ENCODE measurements at places on chromosomes 6 and 20.
A peak's percentile ranks its signal among the peaks of the same experiment; 100 is the strongest.

- peak; percentile 50 for DNase-seq
Observed at GRCh38 chr20:38222231-38222922, 38.2 kb downstream of the KIAA1755 start.

GRCh38 chr6:139364302-139364981 lies 10.0 kb downstream of the CITED2 start:
- DNase-seq = no peak

DNA sequence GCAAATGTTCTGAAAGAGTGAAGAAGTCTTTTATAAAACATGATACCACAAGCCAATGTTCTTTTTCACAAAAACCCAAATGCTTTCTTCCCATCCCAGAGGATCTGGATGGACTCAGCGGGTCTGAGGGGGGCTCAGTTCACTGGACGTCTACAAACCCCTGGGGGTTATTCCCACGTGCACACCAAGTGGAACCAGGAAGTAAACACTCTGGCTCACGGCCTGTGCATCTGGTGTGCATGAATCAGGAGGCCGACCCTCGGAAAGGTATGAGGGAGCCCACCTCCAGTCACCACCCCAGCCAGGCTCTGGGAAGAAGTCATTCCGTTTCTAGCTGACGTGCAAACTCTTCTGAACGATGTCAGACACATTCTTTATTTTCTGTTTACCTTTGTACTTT lies 252.2 kb downstream of the DLL1 start:
- DNase-seq = no peak

- DNase-seq = no peak
Observed at GRCh38 chr6:26597821-26598220, 1.1 kb downstream of the ABT1 start.

DNA sequence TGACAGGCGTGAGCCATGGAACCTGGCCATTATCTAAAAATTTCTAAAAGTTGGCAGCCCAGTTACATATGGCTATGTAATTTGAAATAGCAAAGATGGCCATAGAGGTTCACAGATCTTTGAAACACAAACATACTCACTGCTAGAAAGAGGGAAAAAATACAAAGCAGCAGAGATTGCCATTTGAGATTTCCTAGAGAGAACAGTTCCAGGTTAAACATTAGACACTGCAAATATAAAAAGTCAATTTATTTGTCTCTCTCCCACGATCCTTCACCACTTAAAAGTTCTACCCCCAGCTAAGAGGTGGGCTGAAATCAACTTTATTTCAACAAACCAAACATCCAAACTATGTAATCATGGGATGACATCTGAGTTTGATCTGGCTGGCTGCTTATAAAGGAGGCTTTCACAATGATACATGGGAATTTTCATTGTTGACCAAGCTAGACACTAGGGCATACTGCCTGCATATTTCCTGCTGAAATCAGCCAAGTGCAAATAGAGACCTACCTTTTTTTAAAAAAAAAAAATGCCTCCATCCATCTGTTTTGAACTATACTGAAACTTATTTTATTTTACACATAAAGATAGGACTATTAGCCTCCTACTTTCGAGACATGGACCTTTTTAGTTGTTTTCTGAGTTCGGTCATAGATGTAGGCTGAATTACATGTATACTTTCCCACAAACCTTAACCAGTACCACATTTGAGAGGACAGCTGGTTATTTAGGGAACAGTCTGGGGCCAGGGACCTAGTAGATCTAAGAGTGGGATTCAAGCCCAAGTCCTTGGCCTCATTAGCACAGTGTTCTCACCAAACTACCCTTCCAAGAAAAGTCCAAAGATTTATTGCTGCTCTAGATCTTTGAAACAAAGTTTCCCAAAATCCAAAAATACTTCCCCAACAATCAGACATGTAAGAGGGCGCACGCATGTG lies 16.6 kb downstream of the DCDC2 start:
- no peak for DNase-seq

DNA sequence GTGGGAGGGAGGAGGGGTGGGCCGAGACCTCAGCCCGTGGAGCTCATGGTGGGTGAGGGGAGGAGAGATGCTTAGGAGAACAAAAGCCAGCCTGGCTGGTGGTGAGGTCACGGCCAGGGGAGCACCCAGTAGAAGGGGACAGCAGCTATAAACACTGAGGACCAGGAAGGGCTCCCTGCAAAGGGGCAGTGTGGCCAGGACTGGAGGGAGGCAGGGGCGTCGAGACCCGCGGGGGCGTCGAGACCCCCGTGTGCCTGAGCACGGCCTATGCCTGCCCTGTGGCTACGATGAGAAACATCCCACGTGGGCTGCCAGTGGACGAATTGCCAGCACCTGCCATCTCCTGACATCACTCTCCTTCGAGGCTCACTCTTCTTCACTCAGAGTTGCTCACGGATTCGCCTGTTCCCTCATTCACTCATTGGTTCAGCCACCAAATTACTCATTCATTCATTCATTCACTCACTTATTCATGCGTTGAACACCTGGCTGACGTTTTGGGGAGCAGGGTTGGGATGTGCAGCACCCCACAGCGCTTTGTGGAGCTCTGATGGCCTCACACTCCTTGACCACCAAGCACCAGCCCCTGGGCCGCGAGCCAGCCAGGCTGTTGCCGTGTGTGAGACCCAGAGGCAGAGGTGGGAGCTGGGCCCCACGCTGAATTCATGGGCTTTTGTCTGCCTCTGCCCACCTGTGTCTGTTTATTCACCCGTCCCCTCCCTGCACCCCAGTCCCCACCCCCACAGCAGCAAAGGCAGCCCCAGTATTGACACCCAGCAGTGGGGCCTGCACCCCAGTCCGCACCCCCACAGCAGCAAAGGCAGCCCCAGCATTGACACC lies 61.2 kb upstream of the BHLHE23 start:
- no peak for DNase-seq

GRCh38 chr20:48818481-48818987 lies 9.3 kb downstream of the PREX1 start:
- no peak for DNase-seq

GRCh38 chr6:37056112-37056403 lies 50.6 kb downstream of the FGD2 start:
- no peak for DNase-seq

DNA sequence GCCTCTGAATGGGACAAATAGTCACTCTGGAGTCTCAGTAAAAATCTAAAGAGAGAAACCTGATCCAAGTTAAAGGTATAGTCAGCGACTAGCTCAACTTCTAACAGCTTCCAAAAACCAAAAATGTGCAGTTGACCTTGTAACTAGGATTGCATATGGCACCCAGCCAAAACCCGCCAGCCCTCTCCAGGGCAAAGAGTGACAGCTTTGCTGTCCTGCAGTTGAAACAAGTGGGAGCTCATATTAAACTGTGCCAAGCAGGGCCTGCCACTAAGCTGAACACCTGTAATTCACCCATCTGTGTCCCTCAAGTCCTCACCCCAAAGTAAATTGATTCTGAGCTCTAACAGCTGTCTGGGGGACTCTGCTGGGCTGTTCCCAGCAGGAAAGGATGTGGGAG lies 695.3 kb downstream of the MAFB start:
- no peak for DNase-seq

DNA sequence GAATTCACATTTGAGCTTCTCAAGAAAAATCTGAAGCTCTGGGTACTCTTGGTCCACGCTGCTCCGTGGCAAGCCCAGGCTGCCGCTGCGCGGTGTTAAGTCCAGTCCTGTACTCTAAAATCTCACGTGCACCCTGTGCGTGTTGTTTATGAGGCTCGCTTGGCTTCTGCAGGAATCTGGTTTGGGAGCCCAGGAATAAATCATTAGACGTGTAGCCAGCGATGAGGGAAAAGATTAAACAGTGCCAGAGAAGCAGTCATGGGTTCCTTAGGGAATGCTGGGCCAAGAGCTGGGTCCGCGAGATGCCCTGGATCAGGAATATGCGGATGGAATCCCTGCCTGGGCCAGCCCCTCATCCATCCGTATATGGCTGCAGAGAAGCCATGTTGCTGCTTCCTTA lies 87.3 kb downstream of the KCNB1 start:
- no peak for DNase-seq

GRCh38 chr20:50635676-50636600 lies 55.4 kb downstream of the RIPOR3 start:
- DNase-seq = peak; percentile 56

DNA sequence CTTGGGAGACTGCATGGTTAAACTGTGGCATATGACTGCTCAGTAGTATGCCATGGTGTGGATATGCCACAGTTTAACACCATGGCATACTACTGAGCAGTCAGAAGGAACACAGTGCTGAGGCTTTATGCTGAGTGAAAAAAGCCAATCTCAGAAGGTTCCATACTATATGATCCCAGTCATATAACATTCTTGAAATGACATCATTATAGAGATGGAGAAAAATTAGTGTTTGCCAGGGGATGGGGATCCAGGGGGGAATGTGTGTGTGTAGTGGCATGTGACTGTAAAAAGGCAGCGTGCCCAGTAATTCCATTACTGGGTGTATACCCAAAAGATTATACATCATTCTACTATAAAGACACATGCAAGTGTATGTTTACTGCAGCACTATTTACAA lies 85.8 kb downstream of the FOXF2 start:
- DNase-seq = no peak

GRCh38 chr6:136148051-136148450 lies 102.1 kb downstream of the MTFR2 start:
- no peak for DNase-seq

- no peak for DNase-seq
Observed at GRCh38 chr6:152391179-152391880, 245.8 kb downstream of the SYNE1 start.

DNA sequence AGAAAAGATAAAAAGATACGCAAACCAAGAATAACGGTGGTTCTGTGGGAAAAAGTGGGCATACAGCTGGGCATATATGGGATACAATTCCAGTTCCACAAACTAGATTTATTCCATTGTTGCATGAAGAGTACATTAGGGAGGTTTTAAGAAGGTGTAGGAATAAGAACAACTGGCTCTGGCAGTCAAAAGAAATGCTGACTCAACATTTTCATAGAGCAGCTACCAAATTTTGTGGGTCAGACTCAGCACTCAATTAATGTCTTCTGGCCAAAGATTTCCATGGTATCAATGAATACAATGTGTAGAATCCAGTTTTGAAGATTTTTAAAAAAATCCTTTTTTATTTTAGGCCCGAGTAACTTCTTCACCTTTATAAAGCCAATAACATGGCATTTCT lies 40.2 kb downstream of the TP53INP2 start:
- DNase-seq = no peak

DNA sequence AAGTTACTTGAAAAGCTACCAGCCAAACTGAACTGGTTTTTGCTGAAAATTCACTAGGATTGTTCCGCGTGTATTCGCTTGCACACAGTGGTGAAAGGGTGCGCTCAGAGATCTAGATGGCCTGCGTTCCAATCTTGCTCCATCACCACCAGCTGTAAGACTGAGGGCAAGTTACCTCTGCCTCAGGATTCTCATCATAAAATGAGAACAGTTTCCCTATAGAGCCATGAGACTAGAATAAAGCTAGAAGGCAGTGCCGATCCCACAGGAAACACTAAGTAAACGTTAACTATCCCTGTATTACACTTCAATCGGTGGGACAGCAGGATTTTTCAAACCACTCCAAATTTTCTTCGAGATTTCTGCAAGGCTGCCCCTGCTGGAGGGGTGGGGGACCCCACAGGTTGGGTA lies 838 bp downstream of the AHCY start:
- DNase-seq = no peak

Measured in activated B cell treated with CpG ODN at 0.5 μM for 24 hours (primary cell).